ENCODE measurements at places on chromosomes 12 and 14. TPM values are rescaled to one million over a fixed set of nuclear protein-coding genes. Genes with fewer than 3 reads are reported as not detected.

Gene FGF6
- total RNA-seq, result not detected

Gene LIN7A
- total RNA-seq, result 7.2 TPM

Gene PMEL
- 5.8 TPM for total RNA-seq

Gene ERC1
- total RNA-seq, result 99.2 TPM

Gene EIF2S3B
- total RNA-seq, result 0.81 TPM
